ENCODE measurements at places on chromosomes 2 and 18.

- no peak for DNase-seq
Measured at GRCh38 chr2:241949736-241950412, 80.3 kb downstream of the RTP5 start.

- DNase-seq, result no peak
Measured at GRCh38 chr2:240469740-240470139, 34.3 kb downstream of the GPC1 start.

DNA sequence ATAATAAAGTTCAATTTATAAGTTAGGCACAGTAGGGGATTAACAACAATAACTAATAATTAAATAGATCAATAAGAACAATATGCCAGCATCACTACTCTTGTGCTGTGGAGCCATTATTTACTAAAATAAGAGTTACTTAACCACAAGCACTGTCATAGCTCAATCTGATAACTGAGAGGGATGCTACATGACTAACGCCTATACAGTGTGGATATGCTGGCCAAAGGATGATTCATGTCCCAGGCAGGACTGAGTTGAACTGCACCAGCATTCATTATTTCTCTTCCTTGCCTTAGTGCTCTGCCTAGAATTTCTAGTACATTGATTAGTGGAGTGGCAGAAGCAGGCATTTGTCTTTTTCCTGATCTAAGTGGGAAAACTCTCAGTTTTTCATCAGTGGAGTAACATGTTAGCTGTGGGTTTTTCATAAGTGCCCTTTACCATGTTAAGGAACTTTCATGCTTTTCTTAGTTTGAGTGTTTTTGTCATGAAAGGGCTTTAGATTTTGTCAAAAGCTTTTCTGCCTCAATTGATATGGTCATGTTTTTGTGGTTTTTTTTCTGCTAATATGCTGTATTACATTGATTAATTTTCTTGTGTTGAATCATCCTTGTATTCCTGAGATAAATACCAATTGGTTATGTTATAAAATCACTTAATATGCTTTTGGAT is 21.7 kb downstream of the KIAA1328 start:
- no peak for DNase-seq

- no peak for DNase-seq
Measured at GRCh38 chr2:54561010-54561409, 104.9 kb downstream of the SPTBN1 start.

DNA sequence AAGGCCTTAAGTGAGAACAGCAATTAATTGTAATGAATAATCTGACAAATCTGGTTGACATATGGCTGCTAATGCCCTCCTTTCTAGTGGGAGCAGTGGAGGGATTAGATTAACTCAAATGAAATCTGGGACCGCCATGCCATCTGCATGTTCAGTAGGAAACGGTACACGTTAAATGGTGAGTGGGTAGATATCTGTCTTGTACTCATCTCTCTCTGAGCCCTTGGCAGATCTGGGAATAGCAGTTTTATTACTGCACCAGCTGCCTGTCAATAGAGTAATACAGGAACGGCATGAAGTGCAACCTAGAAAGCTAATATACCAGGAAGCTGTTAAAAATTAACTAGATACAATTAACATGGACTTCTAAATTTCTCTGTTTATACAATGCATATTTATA is 258.8 kb downstream of the GPD2 start:
- DNase-seq, result no peak

Data from globus pallidus (tissue), 1 donor.